ENCODE measurements at places on chromosomes 5 and 9. TPM values are rescaled to one million over a fixed set of nuclear protein-coding genes. Genes with fewer than 3 reads are reported as not detected.

Gene IL9
- polyA plus RNA-seq, result not detected

Gene C9orf43
- 1.1 TPM for polyA plus RNA-seq

Gene NIM1K
- 0.53 TPM for polyA plus RNA-seq

GRCh38 chr9:89702401-89702800 lies 97.6 kb downstream of the GADD45G start:
- no peak for DNase-seq

Gene ELP1
- polyA plus RNA-seq, result 44.6 TPM

Gene MED22
- 24.2 TPM for polyA plus RNA-seq

DNA sequence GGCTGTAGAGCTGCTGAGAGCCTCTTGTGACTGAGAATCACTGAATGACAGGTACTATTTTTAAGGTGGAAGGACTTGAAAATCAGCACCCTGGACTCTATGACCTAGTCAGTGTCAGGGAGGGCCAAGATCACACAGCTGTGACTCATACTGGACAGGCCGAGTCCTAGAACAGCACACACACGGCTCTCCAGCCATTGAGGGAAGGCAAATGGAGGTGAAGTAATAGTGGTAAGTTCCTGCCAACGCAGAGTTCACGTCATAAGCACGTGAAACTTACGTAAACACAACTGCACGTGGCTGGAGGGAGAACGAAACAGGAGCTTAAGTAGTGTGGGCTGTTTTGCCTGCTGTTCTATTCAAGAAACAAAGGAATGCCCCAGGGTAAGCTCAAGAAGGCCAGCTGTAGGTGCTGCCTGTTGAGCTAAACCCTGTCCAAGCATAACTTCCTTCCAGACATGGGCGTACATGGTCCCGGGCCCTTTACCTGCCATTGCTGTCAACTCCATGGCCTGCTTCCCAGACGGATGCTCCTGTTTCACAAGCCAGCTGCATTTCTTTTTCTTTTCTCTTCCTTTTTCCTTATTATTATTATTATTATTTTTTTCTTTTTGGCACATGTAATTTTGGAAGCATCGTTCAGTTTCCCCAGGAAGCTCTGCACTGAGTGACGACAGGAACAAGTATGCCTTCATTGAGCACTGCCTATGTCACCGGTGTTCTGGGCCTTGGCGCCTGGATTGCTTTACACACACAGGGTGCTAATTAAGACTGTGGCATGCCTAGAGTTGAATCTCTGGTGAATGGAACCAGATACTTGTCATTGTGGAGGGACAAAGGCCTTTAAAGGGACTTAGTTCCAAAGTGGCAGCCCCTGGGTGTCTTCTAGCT lies 10.2 kb upstream of the LCP2 start:
- peak; percentile 23 for DNase-seq

Gene GADD45G
- 7.1 TPM for polyA plus RNA-seq
